T1000 (cell line): ENCODE measurements at places on chromosomes 4 and X.
A peak's percentile ranks its signal among the peaks of the same experiment; 100 is the strongest.

DNA sequence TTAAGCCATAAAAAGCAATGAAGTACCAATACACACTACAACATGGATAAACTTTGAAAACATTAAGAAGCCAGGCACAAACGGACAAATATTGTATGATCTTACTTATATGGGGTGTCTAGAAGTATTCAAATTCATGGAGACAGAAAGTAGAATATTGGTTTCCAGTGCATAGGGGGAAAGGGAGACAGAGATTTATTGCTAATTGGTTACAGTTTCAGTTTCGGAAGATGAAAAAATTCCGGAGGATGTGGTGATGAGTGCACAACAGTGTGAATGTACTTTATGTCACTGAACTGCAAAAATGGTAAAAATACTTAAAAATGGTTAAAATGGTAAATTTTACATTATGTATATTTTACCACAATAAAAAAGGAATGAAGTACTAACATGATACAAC is 5.1 kb upstream of the PRDX4 start:
- no peak for DNase-seq

- DNase-seq = no peak
Observed at GRCh38 chr4:164239976-164240375, 514.0 kb upstream of the SMIM31 start.

GRCh38 chr4:70895405-70895804 is 6.8 kb upstream of the MOB1B start:
- no peak for DNase-seq

GRCh38 chr4:3269991-3270611 is 21.1 kb downstream of the MSANTD1 start:
- DNase-seq = no peak

DNA sequence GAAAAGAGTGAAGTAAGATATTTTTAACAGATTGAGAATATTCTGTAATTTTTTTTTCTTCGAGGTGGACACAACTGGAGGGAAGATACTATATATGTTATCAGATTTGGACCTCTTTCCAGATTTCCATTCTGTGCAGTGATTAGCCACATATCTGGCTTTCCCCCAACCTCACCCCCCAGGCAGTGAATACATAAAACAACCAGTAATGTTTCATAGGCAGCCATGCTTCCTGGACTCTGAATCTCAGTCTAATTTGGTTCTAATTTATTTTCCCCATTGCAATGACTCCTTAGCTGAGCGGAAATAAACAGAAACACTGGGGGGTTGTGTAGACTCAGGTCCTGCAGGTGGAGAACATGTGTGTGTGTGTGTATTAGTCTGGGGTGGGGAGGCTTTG is 226.5 kb downstream of the FBXW7 start:
- DNase-seq = no peak

DNA sequence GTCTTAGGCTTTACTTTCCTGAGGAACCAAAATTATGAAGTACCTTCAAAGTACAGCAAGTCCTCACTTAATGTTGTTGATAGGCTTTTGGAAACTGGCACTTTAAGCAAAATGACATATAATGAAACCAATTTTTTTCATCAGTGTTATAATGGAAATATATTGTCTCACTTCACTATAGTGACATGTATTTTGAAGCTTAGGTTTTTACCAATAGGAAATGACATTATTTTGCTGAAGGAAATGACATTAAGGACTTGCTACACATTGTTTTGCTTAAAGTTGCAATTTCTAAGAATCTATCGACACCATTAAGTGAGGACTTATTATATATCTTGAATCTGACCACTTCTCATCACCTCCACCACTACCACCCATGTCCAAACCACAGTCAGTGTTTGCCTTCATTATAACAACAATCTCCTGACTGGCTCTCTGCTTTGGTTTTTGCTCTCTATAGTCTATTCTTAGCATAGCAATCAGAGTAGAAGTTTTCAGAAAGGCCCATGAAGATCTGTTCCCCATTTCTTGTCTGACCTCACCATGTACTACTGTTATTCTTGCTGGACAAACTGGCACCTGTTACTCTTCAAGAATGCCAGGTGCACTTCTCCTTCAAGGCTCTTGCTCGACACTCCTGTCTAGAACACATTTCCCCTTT is 311.2 kb downstream of the BMPR1B start:
- no peak for DNase-seq

GRCh38 chr4:53365486-53366300 is at the start of gene SCFD2:
Gene SCFD2, minus strand, starts transcription at chr4:53366061.
- peak; percentile 96 for DNase-seq

- no peak for DNase-seq
Observed at GRCh38 chr4:54840992-54841768, 183.4 kb downstream of the KIT start.

DNA sequence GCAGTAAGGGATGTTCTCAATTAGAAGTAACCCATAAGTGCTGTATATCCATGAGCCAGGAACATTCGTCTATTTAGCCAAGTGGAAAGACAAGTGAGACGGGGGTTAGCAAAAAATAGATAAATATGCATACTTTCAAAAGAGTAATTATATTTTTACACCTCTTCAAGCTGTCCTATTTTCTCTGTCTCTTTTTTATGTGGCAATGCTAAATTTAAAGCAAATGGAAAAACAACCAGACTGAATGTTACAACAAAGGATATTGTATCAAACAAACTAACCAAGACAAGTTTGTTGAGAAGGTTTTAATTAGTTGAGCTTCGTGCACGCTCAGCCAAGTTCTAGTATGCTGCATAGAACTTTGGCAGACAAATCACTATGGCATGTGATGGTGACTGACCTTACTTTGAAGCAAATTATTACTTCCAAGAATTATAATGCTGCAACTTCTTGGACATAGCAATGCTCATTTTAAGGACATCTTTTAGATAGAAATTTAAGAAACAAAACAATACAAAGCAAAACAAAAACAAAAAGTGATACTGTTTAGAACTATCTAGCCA is 61.4 kb upstream of the TMEM150C start:
- no peak for DNase-seq

DNA sequence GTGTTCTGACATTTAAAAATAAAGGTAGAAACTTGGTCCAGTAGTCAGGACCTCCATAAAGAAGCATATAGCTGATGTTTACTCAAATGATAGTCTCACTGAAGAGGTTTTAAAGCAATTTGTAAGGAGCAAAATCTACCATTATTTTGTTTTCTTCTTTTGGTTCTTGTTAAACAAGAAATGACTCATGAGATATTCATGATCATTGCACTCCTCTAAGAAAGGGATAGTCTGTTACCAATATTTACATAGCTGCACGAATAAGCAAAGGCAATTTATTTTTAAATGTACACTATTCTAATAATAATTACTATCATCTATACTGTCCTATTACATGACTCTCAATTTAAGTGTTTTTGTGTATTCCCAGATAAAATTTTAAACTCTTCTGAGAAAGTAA is 397.9 kb downstream of the FAM47B start:
- DNase-seq = no peak

DNA sequence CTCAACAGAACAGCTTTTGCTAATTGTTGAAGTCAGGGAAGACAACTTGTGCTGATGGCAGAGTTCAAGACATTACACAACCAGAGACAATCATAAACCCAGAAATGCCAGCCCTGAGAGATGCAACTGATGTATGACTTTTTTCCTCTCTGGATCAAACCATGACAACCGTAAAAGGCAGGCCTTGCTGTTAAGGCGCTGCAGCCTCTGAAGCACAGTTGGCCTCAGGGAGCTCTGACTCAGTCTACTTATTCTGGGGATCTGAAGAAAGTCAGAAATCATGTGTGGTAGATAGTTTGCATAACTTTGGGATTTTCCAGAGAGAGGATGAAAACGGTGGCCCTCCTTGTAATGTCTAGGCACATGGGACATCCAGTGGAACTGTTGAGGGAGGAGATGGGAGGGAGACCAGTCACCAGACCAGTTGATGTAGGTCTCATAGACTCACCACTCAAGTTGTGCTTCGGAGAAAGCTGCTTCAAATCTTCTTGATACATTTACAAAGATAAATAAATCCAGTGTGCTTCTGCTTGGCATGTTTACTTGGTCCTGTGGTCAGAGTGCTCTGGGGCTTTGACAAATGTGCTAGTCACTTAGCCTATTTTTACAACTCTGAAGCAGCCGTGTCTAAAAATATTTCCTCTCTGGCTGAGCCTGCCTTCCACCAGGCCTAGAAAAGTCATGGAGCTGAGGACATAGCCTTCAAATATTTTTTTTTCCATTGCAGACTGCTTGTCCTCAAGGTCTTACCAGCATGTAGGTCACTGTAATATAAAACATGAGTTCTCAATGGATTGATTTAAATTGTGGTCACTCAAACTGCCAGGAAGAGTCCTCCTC is 7.5 kb downstream of the HADH start:
- DNase-seq = no peak

DNA sequence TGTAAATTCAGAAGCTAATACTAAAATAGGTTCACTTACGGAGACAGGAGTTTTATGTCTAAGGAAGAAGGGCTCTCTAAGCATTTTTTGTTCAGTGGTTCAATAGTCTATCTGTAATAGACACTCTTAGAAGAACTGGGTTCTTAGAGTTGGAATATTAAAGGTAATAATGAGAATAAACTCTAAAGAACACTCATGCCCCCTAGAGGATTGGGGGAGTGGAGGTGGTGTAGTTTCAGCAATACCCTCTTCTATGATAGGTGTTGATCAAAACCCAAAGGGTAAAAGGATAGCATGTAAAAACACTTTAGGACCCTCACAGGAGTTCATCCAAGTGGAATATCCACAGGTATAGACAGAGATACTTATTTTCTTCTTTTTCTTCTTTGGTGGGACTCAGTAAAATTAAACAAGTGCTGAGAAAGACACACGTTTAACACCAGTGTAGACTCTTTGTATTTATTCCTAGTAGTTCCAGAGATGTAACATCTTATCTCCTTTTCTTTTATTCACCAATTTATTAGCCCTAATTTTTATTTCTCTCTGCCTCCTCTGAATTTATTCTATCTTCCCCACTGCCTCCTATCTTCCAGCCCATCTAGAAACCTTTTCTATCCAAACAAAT is 25.7 kb upstream of the MND1 start:
- no peak for DNase-seq

- DNase-seq = no peak
Observed at GRCh38 chr4:165738571-165738970, 134.5 kb upstream of the TLL1 start.

- no peak for DNase-seq
Observed at GRCh38 chr4:68591204-68591603, 15.1 kb upstream of the UGT2B17 start.

GRCh38 chr4:84892950-84893349 is 73.5 kb downstream of the WDFY3 start:
- DNase-seq = no peak

DNA sequence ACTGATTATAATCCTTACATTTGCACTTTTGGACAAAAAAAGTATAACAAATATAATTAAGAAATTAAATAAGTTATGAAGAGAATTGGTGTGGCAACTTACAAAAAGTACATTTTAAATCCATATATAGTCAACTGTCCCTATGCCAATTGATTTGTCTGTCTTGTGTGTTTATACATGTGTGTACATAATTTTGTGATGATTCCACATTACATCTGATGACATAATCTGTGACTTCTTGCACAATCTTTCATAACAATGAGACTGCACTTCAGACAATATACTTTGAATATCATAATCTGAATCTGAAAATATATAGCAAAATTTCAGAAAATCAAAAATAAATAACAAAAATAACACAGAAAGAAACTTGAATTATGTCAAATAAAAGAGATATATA is 953.4 kb downstream of the FAT4 start:
- DNase-seq = no peak

GRCh38 chrX:9310616-9311015 is 154.2 kb upstream of the TBL1X start:
- no peak for DNase-seq

- DNase-seq = no peak
Observed at GRCh38 chr4:173475751-173476150, 54.3 kb downstream of the HAND2 start.

DNA sequence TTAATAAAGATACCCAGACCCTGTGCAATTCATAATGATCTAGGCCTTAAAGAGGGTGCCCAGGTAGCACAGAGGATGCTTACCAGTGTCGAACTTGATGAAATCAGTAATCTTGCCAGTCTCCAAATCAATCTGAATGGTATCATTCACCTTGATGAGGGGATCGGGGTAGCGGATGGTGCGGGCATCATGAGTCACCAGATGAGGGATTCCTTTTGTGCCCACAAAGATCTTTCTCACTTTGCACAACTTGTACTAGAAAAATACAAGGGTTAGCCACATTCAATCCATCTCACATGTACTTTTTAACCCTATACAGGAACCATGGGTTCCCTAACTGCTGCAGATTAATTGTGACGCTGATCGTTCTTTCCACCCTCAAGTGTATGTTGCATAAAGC is 3.3 kb downstream of the RPS4X start:
- DNase-seq = no peak

- peak; percentile 85 for DNase-seq
Observed at GRCh38 chr4:25172961-25173915, 13.0 kb upstream of the SEPSECS start.

DNA sequence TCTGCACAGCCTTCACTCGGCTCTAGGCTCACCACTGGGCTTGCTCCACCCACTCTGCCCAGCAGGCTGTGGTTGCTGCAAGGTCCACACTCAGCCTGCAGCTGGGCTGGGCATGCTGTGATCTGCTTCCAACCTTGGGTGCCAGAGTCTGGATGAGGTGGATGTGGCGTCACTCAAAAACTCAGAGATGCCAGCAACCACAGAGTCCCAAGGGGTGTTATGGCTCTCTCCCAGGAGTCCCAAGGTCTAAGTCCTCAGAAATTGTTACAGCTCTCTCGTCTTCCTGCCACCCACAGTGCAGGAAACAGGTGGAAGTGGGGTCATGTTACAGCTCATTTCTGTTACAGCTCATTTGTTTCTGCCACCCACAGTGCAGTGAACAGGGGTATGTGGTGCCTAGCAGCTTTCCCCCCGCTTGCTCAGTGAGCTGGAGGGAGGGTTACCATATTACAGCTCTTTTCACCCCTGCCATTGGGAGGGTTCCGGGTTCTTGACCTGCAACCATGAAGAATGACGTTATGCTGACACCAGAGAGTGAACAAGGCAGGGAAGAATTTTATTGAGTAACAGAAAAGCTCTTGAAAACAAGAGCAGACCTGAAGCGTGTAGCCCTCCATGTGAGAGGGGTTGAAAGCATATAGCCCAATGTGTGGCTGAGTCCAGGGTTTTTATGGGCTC is 893.9 kb downstream of the PCDH7 start:
- peak; percentile 82 for DNase-seq

GRCh38 chr4:101693842-101694398 is 96.6 kb upstream of the BANK1 start:
- DNase-seq = no peak

GRCh38 chr4:167775375-167775774 is 317.0 kb upstream of the ANXA10 start:
- DNase-seq = no peak

GRCh38 chr4:40228497-40229365 is 31.9 kb downstream of the RHOH start:
- DNase-seq = no peak

GRCh38 chr4:168167714-168168284 is 75.5 kb downstream of the ANXA10 start:
- no peak for DNase-seq

- DNase-seq = no peak
Observed at GRCh38 chr4:5710961-5711478, at the start of gene EVC. Gene EVC, plus strand, starts transcription at chr4:5711201. Its CDS starts 180 bp downstream, at chr4:5711381.
